ENCODE measurements at places on chromosomes 7 and 10.

- DNase-seq, result no peak
Observed at GRCh38 chr10:729213-729612, 39.7 kb upstream of the DIP2C start.

GRCh38 chr7:2598154-2598823 is 33.5 kb upstream of the TTYH3 start:
- no peak for DNase-seq

- DNase-seq, result no peak
Observed at GRCh38 chr10:129860396-129860795, 103.7 kb downstream of the EBF3 start.

GRCh38 chr10:6011558-6011957 is 34.2 kb upstream of the IL15RA start:
- no peak for DNase-seq

DNA sequence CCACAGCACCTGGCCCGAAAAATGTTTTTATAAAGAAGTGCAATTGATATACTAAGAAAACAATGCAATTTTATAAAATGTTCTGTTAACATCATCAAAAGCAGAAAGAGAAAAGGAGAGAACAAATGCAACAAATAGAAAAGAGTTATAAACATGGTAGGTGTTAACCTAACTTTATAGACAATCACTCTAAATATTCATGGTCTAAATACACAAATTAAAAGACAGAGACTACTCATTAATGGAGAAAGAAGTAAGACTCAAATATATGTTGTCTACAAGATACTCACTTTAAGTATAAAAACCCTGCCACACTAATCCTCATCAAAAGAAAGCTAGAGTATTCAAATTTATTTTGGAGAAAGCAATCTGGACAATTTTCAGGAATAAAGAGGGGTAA is 425.3 kb upstream of the ANKRD30A start:
- DNase-seq, result no peak
